ENCODE measurements at places on chromosomes 13 and 19.

DNA sequence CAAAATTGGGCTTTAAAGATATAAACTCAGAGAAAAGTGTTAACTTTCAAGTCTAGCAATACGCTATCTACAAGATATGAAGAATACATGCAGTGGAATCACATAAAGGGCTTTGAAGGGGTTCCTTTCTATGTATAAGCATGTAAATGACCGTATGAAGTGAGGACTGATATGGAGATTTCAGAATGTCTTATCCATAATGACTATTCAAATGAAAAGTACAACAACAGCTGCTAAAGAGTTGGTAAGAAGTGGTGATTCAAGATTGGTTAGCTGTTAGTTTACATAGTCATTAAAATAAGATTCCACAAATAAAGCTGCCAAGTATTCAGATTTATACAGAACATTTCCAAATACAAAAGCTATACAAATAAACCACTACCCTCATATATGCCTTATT is 153.4 kb upstream of the STARD13 start:
- DNase-seq = no peak

DNA sequence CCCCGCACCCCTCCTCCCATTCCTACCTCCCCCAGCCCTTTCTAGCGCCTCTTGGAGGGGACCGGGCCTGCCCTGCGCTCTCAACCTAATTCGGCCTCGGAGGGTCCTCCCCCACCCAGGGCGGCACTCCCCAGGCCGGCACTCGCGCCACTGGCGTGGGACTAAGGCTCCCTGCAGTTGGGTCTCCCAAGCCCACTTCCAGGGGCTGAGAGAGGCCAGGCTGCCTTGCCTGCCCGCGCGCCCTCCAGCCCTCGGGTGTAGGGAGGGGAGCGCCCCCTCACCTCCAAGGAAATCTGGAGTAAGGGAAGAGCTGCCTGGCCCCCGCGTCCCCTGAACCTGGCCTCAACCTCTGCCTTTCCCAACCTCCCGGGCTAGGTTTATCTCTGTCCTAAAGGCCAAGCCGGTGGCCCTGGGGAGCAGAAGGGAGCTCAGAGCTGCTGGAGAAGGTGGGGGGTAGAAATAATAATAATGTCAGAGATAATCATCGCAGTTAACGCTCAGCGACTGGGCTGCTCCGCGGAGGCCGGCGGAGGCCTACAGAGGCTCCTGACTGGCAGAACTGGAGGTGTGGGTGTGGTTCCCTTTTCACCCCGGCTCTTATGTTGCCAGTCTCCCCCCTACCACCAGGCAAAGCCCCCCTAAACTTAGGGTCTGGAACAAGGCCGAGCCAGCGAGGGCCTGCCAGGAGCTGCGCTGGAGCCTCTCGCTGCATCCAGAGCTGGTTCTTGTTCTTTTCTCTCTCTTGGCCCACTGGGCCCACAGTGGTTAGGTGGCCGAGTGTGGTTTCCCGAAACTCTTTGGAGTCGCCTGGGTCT is 9.6 kb downstream of the ZIC2 start:
- DNase-seq = no peak

DNA sequence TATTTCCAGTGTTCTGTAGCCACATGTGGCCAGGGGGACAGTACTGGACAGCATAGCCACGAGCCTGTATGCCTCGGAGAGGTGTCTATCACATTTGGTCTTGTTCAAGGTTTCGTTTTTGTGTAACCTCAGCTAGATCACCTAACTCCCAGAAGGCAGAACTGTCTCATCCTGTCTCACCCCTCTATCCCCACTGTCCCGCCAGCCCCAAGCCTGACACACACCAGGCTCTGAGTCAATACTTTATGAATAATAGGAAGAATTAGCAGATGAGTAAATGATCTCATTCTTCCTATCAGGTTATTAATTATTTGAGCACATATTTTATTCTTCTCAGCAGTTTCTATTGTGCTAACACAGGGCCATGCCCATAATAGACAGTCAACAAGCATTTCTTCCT is 132.2 kb downstream of the NUFIP1 start:
- DNase-seq = no peak

DNA sequence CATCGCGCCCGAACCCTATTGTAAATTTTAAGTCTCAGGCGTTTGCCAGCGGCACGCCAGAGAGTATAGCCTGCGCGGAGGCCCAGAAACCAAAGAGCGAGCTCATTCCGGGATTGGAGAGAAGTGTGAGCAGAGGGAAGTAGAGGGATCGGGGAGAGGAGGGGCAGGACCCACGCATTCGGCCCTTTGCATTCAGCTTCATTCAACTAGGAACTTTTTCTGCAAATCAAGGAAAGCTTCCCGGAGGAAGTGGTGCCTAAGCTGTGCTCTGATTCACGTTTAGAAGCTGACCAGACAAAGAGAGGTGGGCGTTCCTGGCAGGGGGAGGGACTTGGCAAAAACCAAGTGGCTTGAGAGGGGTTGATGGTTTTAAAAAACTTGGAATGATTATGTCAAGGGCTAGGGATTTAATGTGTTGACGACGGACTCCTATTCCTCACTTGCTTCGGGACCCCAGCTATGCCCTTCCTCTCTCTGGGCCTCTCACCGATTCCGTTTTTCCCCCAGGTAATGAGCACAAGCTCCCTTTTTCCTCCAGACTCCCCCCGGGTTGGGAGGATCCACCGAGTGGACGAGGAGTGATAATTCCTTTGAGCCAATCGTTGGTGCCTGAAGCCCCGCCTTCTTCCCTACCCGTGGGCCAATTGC is 811 bp upstream of the PRMT1 start:
- peak; percentile 83 for DNase-seq

- DNase-seq = no peak
These were observed 971 bp downstream of the FOSB start for GRCh38 chr19:45468803-45469131.

DNA sequence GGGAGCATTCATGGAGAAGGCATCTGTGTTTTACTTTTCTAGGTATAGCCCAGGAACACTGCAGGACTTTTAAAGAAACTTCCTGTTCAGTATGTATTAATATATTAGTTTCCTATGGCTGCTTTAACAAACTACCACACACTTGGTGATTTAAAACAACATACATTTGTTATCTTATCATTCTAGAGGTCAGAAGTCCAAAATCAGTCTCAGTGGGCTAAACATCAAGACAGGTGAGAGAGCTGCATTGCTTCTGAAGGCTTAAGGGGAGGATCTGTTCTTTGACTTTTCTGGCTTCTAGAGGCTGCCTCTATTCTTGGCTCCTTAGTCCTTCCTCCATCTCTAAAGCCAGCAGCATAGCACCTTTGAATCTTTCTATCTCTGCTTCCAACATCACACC is 37.6 kb upstream of the DIAPH3 start:
- DNase-seq = no peak

GRCh38 chr13:75305059-75305458 is 176.9 kb downstream of the TBC1D4 start:
- no peak for DNase-seq

DNA sequence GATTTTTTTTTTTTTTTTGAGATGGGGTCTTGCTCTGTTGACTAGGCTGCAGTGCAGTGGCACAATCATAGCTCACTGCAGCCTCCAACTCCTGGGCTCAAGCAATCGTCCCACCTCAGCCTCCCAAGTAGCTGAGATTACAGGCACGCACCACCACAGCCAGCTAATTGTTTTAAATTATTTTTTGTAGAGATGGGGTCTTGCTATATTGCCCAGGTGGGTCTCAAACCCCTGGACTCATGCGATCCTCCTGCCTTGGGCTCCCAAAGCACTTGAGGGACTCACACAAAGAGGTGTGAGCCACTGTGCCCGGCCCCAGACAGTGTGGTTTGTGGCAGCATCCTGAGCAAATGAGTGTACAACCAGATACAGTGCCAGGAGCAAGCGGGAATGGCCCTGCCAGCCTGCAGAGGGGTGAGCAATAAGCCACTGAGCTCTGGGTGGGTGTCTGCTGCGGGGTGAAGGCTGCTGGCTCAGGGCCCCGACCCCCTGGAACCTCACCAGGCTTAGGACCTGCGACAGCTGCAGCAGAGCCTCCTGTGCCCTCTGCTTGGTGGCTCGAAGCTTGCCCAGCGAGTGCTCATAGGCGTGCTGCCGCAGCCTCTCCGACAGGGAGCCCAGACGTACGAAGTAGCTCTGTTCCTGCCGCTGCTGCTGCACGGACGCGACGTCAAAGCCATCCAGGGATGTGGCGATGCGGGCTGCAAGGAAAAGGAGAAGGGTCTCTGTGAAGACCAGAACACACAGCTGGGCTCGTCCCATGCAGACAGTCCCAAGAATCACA is 15.9 kb upstream of the TICAM1 start:
- DNase-seq = no peak

DNA sequence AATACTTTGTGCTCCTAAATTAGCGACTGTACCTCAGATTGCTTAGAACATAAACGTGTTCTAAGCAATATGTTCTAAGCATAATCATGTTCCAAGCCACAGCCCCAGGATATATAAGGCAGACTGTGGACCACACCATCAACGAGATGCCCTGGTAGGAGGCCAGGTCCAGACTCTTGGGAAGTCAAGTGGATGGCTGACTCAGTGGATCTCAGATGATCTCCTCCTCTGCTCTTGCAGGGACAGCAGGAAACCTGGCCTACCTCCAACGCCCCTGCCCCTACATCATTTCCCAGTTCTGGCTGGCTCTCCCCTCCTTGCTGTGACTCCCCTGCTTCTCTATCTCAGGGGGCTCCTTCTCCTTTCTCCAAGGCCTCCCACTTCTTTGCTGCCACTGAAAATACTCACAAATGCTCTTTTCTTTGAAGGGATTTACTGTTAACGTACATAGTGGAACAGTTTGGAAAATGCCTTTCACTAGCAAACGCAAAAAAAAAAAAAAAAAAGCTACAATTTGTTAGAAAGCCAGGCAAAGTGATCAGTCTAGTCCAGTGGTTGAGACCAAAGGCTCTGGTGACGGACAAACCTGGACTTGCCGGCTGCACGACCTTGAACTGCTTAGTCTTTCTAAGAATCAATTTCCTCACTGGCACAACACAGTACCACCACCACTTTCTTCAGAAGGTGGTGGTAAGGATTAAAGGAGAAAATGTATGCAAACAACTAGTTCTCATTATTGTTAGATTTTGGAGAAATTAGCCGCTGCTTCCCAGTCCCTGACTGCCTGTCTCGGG is 3.0 kb downstream of the TMTC4 start:
- no peak for DNase-seq

DNA sequence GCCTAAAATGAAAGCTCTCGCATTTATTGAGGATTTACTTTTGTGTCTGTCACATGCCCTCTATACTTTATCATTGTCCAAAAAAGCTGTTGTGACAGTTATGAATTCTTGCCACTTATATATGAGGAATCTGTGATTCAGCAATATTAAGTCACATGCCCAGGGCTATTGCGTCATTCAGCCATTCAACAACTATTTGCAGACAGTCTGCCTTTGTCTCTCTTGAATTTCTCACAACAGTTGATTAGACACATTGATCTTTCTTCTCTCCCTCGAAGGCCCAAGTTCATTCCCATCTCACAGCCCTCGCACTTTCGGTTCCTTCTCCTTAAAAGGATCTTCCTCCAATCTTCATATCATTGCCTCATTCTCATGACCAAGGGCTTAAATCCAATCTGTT is 342.6 kb downstream of the MZT1 start:
- no peak for DNase-seq

GRCh38 chr13:98201984-98202383 is 24.9 kb upstream of the RNF113B start:
- no peak for DNase-seq

DNA sequence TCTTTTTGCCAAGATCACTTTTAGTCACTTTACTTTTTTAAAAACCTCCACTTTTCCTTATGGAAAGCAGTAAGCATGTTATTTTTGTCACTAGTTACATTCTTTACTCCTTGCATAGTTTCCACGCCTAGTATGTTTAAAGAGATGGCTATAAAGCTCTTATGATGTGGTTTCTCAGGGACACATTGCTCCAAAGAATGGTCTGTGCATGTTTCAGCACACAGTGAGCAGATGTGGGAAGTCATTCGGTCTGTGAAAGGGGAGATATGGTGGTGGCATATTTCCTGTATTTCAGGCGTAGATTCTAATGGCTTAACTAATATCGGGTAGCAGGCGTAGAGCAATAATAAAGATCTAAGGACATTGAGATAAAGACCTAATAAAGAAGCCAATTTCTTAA is 180.7 kb downstream of the SLITRK6 start:
- DNase-seq = no peak

- DNase-seq = no peak
These were observed 42.7 kb upstream of the ZNF43 start for GRCh38 chr19:21878646-21879045.

DNA sequence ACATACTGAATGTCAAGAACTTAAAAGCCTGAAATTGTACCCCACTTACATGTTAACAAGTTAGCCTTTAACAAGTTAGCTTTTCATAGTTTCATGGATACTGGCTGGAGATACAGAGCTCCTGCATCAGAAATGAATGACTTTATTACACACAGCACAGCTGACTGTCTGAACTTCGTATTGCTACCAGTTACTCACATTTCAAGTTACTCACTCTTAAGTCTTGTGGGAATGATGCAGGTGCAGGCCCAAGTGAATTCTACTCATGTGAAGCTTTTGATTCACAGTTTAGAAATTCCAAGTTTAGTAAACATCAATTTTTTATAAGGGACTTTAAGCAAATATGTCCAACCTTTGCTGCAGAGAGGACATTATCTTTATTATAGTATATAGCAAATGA is 762.2 kb upstream of the PRR20A start:
- no peak for DNase-seq

- no peak for DNase-seq
These were observed 9.1 kb upstream of the IGSF23 start for GRCh38 chr19:44604241-44604640.

DNA sequence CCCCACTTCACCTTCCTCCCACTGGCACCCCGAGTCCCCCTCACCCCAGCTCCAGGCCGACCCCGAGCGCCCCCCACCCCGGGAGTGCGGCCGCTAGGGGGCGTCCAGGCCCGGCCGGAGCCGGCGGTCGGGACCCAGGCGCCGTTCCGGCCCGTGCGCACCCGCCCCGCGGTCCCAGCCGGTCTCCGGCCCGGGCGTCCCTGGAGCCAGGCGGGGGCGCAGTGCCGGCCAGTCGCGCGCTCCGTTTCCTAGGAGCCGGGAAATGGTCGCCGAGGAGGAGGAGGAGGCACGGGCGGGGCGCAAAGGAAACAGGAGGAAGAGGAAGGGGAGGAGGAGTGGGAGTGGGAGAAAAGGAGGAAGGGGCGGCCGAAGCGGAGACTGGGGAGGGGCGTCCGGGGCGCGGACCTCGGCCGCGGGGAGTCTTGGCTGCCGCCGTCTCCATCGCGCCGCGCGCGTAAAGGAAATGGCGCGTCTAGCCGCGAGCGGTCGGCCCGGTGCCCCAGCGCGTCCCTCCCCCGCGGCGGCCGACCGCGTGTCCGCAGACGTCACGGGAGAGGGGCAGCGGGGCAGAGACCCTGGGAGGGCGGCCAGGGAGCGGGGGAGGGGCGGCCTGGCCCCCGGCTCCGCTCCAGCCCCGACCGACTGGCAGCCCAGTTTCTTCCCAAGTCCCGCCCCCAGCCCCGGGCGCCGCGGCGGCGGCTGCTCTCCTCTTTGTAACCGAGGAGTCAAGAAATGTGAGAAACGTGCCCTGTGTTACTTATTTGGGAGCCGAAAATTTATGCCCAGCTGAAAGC is 1.1 kb upstream of the KCTD15 start:
- DNase-seq = peak; percentile 64
